Fibroblast of the aortic adventitia (primary cell): ENCODE measurements at places on chromosomes 5 and 9.

DNA sequence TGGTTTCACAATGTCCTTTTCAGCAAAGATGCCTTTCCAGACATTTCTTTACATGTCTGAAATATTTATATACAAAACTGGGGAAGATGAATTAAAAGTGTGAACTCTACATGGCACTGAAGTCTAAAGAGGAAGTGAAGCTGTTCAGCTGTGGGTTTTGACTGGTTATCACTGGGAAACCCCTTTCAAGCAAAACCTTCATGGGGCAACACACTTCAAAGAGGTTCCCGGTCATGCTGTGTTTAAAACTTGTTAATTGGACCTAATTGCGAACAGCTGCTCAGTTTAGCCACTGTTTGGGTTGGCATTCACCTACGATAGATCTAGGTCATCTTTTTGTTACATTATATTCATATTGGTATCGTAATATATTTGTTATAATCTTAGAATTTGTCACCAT lies 20.0 kb upstream of the GDNF start:
- no peak for DNase-seq

- DNase-seq, result no peak
Measured at GRCh38 chr5:121503111-121503840, 348.4 kb upstream of the FTMT start.

- no peak for DNase-seq
Measured at GRCh38 chr5:149333711-149334443, 11.4 kb upstream of the GRPEL2 start.

DNA sequence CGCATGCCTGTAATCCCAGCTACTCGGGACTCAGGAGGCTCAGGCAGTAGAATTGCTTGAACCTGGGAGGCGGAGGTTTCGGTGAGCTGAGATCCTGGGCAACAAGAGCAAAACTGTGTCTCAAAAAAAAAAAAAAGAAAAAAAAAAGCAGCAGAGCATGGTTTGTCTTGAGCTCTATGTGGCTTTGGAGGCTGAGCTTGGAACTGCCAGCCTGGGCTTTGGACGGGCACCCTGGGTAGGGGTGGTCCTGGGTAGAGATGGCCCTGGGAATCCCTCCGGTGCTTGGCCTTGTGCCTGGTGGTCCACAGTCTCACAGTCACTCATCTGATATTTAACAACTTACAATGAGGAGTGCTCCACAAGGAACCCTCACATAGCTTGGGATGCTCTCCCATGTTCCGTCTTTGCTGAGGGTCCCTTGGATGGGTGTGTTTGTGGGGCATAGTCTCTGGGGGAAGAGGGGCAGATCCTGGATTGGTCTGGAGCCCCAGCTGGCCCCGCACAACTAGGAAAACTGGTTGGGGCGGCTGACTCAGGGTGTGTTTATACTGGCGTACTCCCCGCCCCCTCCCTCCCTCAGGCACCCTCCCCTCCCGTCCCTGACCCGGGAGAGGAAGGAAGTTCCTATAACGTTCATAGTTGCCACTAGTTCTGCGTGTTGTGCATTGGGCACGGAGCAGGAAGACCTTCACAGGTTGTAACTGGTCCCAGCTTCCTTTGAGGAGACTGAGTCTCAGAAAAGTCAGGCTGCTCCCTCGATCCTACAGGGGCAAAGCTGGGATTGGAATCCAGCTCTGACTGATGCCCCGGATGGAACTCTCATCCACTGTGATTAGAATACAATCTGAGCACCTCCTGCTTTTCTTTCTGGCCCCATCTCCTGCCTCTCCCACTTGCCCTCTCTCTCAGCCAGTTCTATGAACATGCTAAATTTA lies 11.2 kb downstream of the IER5L start:
- DNase-seq, result peak; percentile 72

GRCh38 chr9:133525677-133526076 lies 918 bp upstream of the MYMK start:
- DNase-seq, result no peak
